ENCODE measurements at places on chromosomes 6 and 20.

DNA sequence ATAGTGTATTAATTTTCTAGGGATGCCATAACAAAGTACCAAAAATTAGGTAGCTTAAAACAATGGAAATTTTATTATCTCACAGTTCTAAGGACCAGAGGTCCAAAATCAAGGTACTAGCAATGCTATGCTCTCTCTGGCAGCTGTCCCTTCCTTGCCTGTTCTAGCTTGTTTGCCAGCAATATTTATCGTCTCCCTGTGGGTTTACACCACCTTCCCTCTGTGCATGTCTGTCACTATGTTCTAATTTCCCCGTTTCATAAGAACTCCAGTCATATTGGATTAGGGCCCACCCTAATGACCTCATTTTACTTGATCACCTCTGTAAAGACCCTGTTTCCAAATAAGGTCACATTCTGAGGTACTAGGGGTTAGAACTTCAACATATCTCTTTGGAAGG lies 217.2 kb downstream of the IBTK start:
- no peak for DNase-seq

- no peak for DNase-seq
Observed at GRCh38 chr6:18042536-18043145, 55.2 kb upstream of the KIF13A start.

DNA sequence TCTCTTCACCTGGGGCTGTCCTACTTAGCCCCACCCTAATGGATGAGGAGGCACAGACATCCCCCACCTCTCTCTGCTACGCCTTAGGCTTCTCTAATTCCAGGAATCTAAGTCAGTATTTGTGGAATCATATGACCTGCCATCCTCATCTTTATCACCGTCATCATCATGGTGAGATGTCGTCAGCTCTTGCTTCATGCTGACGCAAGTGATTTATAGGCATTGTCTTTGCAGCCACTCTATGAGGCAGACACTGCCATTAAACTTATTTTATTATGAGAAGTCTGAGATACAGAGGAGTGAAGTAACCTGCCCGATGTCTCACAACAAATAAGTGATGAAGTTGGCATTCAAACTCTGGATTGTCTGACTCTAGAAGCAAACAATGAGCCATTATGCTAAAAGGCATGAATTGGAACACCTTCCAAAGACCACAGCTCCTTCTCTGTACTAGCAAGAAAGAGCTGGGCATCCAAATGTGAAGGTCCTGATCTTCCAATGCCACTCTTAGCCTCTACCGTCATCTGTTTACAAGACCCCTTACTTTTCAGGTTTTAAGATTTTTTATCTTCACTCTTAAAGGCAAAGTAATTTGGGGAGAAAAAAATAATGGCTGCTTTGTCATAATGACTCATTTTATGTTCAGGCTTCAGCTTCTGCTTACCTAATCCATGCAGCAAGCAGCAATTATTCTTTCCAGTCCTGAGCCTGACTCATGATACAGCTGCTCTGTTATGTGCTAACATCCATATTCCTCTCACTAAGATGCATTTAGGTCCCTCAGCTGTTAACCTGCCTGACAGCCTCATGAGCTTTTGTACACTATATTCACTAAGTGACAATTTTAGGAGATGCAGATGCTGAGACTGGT lies 113.7 kb upstream of the BCLAF1 start:
- no peak for DNase-seq

GRCh38 chr6:92289831-92290230 lies 1129.5 kb downstream of the EPHA7 start:
- DNase-seq: no peak

DNA sequence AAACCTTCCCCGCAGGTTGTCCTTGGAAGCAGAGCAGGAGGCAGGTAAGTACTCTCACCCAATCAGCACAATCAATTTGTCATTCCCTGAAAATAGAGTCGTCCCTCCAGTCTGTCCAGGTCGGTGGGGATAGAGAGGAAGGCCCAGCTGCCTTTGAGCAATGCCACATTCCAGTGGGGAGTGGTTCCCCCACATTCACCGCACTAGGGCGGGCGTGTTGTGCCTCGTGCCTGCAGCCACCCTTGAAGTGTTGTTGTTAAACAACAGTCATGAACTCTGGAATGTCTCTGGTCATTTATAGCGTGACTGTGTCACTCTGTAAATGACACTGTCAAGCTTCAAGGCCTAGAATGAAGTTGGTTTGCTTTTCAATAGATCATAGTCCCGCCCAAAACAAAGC lies 33.4 kb downstream of the PRDM1 start:
- no peak for DNase-seq

DNA sequence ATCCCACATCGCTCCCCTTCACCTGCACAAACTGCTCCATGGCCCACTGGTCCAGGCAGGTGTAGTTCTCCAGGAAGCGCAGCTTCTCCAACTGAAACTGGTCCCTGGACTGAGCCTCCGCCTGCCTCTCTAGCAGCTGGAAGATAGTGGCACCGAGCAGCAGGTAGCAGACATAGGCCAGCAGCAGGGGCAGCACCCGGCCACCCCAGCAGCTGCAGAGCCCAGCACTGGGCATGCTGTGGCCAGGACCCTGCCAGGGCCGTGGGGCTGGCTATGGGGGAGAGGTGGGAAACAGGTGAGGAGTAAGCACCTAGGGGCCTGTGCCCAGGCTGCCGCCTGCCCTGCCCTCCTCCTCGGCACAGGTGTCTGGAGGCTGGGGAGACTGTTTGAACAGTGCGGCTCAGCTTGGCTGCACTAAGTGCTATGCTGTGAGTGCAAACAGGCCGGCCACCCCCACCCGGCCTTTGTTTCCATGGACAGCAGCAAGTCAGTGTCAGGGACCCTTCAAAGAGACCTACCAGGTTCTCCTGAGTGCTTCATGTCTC lies at the start of gene KCNK16:
Gene KCNK16, minus strand, starts transcription at position 397 of the 545 bp plus-strand sequence. Its CDS starts 162 bp downstream, at position 235.
- DNase-seq: no peak

GRCh38 chr6:36113049-36113448 lies 17.3 kb upstream of the MAPK13 start:
- no peak for DNase-seq

DNA sequence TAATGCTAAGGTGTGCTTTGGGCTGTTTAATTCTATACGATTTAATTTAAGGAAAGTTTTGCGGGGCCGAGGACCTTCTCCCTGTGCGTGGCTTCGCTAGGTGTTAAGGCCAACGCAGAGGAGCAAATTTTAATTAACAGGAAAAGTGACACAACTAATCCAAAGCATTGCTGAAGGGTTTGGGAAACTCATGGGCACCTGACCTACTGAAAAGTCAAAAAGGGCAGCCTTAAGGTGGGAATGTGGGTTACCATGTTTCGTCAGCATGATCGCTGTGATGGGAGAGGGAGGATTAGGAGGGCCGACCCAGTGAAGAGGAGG lies 415 bp upstream of the CUL9 start:
- no peak for DNase-seq

DNA sequence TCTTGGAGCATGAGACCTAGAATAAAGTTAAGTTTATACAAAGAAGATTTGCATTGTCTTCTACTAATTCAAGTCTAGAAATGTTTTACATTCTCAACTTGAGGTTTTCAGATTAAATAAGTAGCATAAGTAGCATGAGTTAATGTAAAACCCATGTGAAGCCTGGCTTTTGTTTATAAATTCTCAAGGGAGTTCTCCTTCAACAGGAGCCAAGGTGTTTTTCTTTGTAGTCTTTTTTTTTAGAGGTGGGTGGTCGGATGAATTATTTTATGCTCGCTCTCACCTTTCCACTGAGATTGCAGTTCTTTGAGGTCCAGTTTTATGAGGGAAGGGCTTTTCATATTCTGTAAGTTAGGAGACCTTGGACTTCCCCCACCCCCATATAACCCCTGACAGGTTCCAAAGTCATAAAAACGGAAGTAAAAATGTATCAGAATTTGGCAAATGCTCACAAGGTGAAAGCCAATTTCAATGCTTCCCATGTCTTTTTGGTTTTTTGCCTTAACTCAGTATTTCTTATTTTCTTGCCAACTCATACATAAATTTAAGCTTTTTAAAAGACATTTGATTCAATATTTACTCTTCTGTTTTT lies 244.3 kb upstream of the ASCC3 start:
- DNase-seq: no peak

- DNase-seq: no peak
Observed at GRCh38 chr6:125791820-125792165, 1.0 kb downstream of the NCOA7 start.

DNA sequence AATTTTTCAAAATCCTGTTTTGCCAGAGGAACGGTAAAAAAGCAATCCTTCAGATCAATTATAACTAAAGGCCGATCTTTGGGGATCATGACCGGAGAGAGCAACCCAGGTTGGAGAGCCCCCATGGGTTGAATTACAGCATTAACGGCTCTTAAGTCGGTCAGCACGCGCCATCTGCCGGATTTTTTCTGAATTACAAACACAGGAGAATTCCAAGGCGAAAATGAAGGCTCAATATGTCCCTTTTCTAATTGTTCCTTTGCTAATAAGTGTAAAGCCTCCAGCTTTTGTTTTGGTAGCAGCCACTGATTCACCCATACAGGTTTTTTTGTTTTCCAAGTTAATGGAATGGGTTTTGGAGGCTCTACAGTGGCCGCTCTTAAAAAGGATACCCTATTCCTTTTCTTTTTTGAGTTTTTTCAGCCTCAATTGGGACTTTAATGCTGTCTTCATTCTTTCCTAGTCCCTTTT lies 16.9 kb upstream of the PTCRA start:
- DNase-seq: peak; percentile 31

GRCh38 chr6:74671558-74672025 lies 534.3 kb downstream of the COL12A1 start:
- no peak for DNase-seq

- no peak for DNase-seq
Observed at GRCh38 chr6:49552596-49552995, 2.1 kb downstream of the C6orf141 start.

- no peak for DNase-seq
Observed at GRCh38 chr6:146595972-146596731, 2.6 kb upstream of the ADGB start.

GRCh38 chr6:5712349-5713215 lies 294.1 kb downstream of the NRN1 start:
- DNase-seq: no peak

DNA sequence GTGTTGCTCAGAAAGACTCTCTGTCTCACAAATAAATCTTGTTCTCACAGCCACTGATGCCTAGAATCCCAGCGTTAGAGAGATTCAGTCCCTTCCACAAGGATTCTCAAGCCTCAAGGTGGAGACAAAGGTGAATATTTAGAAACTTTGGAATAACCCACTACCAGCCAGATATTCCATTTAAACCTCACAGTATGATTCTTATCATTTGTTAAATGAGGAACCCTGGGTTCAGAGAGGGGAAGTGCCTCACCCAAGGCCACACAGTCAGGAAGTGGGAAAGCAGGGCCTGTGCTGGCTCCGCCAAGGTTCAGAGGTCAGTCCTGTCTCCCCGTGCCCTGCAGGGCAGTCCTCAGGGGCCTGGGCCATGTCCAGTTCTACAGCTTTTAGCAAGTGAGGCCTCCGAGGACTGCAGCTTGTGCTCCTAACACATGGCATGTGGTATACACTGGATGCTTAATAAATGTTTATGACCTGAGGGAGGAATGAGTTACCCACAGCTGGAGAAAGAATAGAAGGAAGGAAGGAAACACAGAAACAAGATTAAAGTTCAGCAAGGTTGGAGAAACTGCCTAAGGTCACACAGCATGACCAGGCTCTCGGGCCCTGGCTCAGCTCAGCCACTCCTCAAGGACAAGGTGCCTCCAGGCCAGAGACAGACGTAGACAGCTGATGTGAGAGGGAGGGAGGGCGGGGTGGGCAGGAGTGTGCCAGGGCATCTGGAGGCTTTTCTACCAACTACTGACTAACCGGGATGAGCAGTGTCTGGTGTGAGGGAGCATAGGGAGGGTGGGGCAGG lies 3.9 kb upstream of the TGM2 start:
- no peak for DNase-seq

GRCh38 chr20:58721951-58722778 lies 29.6 kb downstream of the NPEPL1 start:
- no peak for DNase-seq
